ENCODE measurements at places on chromosomes 4 and X. TPM values are rescaled to one million over a fixed set of nuclear protein-coding genes. Genes with fewer than 3 reads are reported as not detected.

GRCh38 chrX:84064164-84064563 lies 123.8 kb downstream of the RPS6KA6 start:
- no peak for DNase-seq

DNA sequence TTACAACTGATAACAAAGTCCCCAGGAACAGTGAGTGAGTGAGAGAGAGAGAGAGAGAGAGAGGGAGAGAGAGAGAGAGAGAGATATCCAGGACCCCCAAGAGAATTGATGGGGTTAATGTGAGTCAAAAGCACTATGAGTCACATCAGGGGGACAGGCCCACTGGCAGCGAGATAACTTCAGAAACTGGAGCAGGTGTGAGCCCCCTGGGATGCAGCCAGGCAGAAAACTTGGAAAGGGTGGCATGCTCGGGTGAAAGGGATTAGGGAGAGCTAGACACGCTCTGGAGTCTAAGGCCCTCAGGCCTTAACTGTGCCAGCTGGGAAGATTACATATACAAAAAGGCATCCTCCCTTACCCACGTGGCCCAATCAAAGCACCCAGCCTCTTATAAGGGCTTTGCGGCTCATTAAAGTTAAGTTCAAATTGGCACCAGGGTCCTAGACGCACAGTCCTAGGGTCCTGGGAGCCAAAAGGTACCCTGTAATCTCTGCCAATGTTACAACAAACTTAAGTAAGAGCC lies 841 bp downstream of the ACOT9 start:
- peak; percentile 13 for DNase-seq

DNA sequence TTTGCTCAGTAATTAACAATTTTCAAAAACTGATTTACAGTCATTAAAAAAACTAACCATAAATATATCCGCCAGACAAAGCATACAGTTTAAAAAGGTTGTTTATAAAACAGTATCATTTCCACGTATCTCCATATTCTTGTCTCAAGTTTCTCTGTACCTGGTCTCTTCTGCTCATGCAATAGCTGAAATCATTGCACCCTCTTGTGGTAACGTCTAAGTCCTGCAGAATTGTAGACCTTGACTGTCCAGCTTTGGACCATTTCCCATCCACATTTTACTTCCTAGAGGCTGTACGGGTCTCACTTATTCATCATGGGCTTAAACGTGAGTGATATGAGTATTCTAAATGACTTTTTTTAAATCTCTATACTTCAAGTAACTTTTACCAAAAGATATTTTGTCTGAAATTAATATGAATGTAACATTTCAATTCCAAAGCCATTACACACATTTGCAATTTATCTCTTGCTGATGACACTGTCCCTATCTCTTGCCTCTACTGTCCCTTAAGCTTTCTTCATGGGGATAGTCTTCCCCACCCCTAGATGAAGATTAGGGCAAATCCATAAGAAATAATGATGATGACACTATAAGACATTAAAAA lies 118.5 kb downstream of the BTC start:
- peak; percentile 17 for DNase-seq

Gene STPG2
- total RNA-seq = not detected

Measured in activated CD4-positive, alpha-beta T cell treated with anti-CD3 and anti-CD28 coated beads, Interleukin-2, amount 10 ng/mL, durations not matched to agents 7 days and 5 days (primary cell).